ENCODE measurements at places on chromosomes 5 and 9.

- no peak for DNase-seq
These were observed 55.3 kb downstream of the JAKMIP2 start for GRCh38 chr5:147727200-147727599.

DNA sequence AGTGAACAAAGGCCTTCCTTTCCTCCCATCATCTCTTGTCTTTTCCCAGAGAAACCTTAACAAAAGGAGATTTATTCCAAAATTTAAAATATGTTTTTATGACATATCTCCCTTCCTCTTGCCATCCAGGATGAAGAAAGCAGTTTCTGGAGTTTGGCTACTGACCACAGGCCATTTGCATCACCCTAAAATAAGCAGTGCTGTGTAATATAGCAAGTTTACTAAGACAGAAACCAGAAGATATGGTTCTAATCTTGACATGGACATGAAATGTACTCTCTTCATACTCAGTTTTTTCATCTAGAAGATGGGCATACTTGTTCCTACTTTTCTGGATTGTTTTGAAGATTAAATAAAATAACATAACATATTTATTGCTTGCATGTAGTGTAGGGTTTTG, 50.2 kb upstream of the ZFAND5 start:
- no peak for DNase-seq

DNA sequence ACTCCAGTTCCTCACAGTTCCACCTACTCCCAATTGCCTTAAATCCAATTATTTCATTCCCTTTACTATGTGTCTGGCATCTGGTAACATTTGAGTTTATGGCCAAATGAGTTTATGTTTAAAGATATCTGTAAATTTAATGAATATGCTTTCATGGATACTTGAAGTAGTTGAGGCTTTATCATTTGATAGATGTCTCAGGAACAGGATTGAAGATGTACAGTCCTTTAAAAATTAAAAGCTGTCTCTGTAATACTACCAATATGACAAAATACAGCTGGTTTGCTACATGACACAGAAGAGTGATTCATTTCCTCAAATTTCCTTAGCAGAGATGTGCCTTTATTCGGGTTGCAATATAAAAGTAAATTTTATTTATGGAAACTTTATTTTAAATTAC, 2326.0 kb upstream of the ACO1 start:
- no peak for DNase-seq

DNA sequence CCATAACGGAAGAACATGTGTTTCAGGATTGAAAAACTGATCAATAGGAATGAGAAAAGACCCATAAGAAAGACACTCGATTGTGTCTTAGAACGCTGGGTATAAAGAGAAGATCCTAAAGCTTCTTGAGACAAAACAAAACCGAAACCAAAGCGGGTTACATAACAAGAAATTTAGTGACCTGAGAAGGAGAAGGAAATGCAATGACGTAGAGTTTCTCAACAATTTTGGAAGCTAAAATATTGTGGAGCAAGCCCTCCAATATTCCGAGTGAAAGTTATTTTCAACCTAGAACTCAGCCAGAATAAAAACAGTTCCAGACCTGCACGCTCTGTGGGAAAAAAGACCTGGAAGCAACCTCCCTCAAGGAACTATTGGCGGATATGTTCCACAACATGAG, 81.9 kb upstream of the FREM1 start:
- no peak for DNase-seq

DNA sequence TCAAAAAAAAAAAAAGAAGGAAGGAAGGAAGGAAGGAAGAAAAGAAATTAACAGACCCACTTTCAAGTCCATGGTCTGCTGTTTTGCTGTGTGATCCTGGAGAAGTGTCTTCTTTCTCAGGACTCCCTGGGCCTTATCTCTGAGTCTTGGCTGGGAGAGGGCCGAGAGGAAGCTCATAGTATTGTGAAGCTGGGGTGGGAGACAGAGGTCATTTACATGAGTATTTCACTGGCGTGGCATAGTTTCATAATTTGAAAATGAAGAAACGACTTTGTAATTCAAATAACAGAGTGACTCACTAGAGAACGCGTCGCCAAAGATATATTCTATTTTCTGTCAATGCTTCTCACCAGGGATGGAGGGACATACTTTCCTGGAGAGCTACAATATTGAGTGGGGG, 2.4 kb upstream of the C9orf50 start:
- DNase-seq: no peak

GRCh38 chr5:11426442-11426841, 477.8 kb downstream of the CTNND2 start:
- DNase-seq: no peak

- no peak for DNase-seq
These were observed 349.3 kb upstream of the TLE4 start for GRCh38 chr9:79222483-79222882.

DNA sequence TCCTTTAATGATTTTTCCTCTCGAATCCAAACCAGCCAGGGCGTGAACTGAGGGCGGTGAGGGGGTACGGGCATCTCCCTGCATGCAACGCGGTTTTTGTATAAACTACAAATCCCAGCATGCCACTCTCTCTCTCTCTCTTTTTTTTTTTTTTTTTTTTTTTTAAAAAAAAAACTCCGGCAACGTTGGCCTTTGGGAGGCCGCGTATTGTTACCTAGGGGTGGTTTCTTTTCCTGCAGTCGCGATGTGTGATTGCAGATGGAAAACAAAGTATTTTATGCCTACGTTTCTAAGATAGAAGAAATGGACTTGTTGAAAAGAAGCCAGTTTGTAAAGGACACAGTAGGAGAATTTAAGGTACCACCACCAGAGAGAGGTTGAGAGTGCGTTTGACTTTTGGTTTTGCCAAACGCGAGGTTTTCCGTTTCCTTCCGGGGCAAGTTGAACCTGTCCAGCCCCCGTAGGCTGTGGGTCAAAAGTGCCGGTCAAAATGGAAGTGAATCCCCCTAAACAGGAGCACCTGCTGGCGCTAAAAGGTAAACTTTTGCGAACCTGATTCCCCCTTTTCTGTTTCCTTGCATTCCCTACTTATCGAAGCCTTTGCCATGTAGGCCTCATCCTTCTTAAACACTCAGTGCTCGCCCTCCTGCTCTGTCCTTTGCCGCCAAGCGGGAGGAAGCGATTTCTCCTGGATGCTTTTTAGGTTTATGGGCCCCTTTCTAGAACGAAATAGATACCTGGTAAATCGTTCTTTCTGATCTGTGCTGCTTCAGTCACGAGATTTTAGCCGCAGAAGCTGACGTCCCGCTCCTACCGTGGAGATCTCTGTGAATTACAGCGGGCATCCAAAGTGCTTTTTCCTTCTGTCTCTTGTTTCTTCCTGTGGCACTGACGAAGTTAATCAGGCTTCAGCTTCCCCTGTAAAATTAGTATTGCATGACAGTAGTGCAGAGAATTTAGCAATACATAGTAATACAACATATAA, at the start of the genes SHLD3 and TRAPPC13:
Gene SHLD3 (plus strand): TSS at position 457 of the 985 bp plus-strand sequence. CDS start 4,561 bp downstream, outside the sequence.
Gene TRAPPC13 (plus strand): TSS at position 457 of the 985 bp plus-strand sequence. CDS start 34 bp downstream, at position 491.
- peak; percentile 32 for DNase-seq

DNA sequence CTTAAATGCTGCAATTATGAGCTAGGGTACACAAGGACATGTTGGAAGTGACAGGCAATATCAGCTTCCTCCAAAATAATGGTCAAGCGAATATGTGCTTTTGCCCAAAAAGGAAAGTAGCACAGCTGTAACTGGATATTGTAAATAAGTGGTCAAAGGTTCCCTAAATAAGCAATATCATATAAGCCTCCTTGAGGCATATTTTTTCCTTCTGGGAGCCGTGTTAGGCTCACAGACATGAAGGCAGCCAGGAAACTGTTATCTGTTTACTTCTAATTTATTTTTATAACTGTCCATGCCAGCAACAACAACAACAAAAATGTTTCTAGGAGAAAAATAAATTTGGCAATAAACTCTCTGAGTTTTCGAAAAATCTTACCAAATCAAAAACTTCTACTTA, 648.3 kb downstream of the PDE4D start:
- no peak for DNase-seq

GRCh38 chr5:98209418-98209817, 564.0 kb upstream of the RGMB start:
- DNase-seq: no peak

GRCh38 chr5:32504329-32504988, 59.9 kb upstream of the ZFR start:
- DNase-seq: no peak

GRCh38 chr5:138711811-138712210, 41.4 kb upstream of the CTNNA1 start:
- no peak for DNase-seq

DNA sequence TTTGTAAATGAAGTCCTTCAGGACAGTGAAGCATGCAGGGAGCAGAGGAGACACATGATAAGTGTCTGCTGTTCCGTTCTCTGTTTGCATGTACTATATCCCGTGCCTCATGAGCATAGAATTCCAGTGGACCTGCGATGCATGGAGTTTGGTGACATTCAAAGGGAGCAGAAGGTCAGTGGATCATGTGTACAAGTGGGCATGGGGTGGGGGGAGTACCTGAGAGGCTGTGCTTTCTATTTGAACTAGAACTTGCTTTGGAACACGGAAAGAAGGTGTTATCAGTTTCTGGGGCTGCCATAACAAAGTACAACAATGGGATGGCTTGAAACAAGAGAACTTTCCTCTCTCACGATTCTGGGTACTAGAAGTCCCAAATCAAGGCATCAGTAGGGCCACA, 5.1 kb upstream of the CCNJL start:
- no peak for DNase-seq

GRCh38 chr9:20001058-20001457, 212.2 kb upstream of the SLC24A2 start:
- no peak for DNase-seq

GRCh38 chr9:8616414-8616813, 816.8 kb upstream of the DMAC1 start:
- DNase-seq: no peak

- DNase-seq: no peak
These were observed 1.2 kb downstream of the INVS start for GRCh38 chr9:100100146-100100667.

DNA sequence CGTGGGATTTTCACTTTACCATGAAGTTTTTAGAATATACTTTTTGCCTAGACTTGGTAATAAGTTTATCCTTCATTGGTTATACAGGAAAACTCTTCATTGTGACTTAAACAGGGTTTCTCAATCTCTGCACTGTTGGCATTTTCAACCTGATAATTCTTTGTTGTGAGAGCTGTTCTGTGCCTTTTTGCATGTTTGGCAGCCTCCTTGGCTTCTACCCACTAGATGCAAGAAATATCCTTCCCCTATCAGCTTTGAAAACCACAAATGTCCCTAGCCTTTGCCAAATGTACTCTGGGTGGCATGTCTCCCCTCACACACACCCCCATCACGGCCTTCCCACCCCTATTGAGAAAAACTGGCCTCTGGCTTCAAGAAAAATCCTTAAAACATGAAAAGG, 180.9 kb downstream of the ESM1 start:
- no peak for DNase-seq

GRCh38 chr5:150270541-150271295, 18.9 kb downstream of the CAMK2A start:
- DNase-seq: no peak

GRCh38 chr5:175773534-175774070, 97.8 kb upstream of the CPLX2 start:
- no peak for DNase-seq

DNA sequence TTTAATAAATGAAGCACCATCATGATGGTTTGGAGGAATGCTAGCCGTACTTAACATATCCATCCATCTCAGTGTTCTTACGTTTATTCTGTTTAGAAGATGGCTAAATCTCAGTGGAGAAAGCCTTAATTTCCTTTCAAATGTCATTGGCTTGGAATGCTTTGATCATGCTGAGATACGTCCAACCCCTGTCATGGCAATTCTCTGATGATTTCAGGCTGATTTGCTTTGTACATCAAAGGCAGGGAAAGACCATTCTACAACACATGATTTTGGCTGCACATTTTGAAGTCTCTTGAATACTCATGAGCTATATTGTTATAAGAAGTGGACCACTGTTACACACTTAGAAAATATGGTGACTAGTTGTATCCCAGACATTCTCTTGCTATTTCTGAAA, 1048.4 kb downstream of the MAT2B start:
- no peak for DNase-seq

DNA sequence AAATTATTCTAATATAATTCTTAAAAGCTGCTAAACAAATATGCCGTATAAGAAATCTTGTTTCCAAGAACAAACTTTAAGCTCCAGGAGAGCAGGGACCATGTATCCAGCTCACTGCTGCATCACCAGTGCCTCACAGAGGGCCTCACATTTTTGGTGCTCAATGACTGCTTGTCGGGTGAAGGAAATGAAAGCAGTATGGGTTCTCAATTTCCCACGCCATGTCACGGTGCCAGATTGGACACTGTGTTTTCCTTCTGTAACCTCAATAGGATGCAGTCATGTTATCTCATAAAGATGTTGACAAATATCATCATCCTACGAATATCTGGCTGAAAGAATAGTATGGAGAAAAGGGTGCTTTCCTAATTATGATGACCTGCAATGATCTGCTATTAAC, 64.7 kb downstream of the POU5F2 start:
- DNase-seq: no peak

- no peak for DNase-seq
These were observed 91.6 kb upstream of the PRRC1 start for GRCh38 chr5:127425868-127426267.

DNA sequence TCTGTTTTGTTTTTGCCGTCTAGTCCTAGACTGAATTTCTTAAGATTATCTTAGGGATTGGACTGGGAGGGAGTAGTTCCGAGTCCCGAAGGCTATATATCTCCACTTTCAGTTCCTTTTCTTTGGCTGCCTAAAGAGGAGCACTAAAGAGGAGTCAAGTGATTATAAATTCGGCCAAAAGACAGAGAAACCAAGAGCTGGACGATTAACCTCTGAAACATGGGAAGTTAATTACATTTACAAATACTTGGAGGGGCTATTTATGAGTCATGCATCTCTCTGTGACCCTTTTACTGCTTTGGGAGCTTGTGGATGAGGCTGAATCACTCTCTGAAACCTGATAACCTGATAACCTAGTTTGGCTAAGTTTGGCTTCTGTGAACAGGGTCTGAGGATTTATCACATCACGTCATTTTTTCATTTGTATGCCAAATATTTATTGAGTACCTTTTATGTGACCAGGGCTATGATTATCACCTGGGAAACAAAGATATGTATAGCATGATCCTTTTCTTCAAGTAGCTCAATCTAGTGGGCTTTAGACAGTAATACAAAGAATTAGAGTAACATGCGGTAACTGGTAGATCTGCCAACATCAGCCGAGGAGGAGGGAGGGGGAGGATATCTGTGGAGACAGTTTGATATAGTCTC, 180.9 kb downstream of the CD180 start:
- DNase-seq: no peak

DNA sequence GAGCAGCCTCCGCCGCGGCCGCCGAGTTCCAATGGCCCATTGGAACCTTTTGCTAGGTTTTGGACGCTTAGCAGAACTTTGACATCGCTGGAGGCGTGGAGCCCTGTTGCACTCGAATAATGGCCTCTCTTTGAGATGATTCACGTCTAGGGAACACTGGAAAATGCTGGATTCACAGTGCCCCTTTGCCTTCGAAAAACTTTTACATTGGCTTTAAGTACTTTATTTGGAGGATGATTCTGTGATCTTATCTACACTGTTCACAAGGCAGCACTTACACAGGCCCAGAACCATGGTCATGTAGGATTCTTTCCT, 536 bp upstream of the PPIC start:
- no peak for DNase-seq

All from HuH-7 (cell line).